ENCODE measurements at places on chromosomes 16 and 17.

GRCh38 chr16:86994651-86995171 lies 322.5 kb downstream of the C16orf95 start:
- H3K4me3 ChIP-seq = peak overlapping the region; percentile 82
- H3K36me3 ChIP-seq = peaks cover 11% of the 10 kb centered on the region
- peaks cover 60% of the 10 kb centered on the region for H3K4me1 ChIP-seq
- peaks cover 13% of the 10 kb centered on the region for H3K27me3 ChIP-seq
- H3K27ac ChIP-seq = peak overlapping the region; percentile 76

- no peak overlapping the region for H3K27ac ChIP-seq
- peaks cover 4% of the 10 kb centered on the region for H3K27me3 ChIP-seq
- no peak for DNase-seq
- H3K4me3 ChIP-seq = no peak overlapping the region
- H3K36me3 ChIP-seq = peaks cover 36% of the 10 kb centered on the region
These were observed 28.2 kb downstream of the CRAMP1 start for GRCh38 chr16:1640261-1640941.

DNA sequence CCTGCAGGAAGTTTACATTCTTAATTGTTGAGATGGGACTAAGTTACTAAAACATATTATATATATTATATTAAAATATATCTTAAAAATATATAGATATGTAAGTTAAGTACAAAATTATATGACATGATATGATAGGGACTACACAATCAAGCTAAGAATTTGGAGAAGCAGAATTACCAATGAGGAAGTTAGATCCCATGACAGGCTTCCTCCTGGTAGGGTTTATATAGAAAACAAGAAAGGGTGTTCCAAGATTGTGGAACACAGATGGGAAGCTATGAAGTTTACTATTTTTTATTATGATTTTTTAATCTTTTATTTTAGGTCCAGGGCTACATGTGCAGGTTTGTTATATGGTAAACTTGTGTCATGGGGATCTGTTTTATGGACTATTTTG lies 260.8 kb upstream of the ZFHX3 start:
- H3K36me3 ChIP-seq = no peaks in the 10 kb centered on the region
- H3K4me1 ChIP-seq = no peaks in the 10 kb centered on the region
- peaks cover 16% of the 10 kb centered on the region for H3K27me3 ChIP-seq
- H3K4me3 ChIP-seq = no peak overlapping the region
- DNase-seq = no peak
- H3K27ac ChIP-seq = no peak overlapping the region

GRCh38 chr17:33220036-33220435 lies 73.1 kb downstream of the ASIC2 start:
- H3K4me3 ChIP-seq = no peak overlapping the region
- H3K27ac ChIP-seq = no peak overlapping the region
- peaks cover 6% of the 10 kb centered on the region for H3K4me1 ChIP-seq
- peaks cover 12% of the 10 kb centered on the region for H3K27me3 ChIP-seq
- H3K36me3 ChIP-seq = no peaks in the 10 kb centered on the region
- no peak for DNase-seq

DNA sequence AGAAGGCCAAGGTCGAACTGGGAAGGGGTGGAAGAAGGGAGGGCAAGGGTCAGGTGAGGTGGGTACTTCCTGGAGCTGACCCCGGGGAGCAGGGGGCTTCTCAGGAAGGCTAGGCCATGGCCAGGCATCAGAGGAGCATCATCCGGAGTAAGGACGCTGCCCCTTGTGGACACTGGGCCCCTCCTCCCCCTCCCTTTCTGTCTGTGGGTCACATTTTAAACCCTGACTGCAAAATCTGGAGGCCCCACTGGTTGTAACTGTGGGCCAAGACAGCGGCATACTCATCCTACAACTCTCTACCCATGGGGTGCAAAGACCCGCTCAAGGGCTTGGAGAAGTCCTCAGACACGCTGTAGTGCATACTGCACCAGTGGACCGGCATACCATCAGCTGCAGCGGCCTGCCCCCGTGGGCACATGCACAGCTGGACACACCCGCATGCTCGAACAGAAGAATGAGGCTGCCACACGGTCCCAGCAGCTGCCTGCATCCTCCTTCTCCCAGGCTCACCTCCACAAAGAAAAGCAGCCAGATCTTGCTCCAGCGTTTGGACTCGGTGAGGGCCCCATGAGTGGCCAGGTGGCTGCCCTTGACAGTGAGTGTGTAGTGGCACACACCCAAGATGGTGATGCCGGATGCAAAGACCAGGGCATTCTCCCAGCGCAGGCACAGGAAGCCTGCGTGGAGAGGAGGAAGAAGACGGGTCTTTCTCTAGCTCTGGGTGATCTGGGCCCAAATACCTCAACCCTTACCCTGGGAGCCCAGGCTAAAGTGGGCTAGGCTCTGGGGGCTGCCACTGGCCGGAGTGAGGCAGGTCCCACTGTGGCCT lies 1.2 kb downstream of the FADS6 start:
- H3K27ac ChIP-seq = no peak overlapping the region
- H3K4me1 ChIP-seq = no peaks in the 10 kb centered on the region
- peaks cover 66% of the 10 kb centered on the region for H3K27me3 ChIP-seq
- no peak for DNase-seq
- H3K36me3 ChIP-seq = no peaks in the 10 kb centered on the region
